ENCODE measurements at places on chromosomes 1 and 21.

GRCh38 chr1:187928288-187928687, 1099.5 kb downstream of the PLA2G4A start:
- peak; percentile 4 for DNase-seq

GRCh38 chr1:54302951-54303843, 103.0 kb downstream of the SSBP3 start:
- no peak for DNase-seq

GRCh38 chr21:25313829-25314228, 293.5 kb downstream of the MRPL39 start:
- DNase-seq = no peak

DNA sequence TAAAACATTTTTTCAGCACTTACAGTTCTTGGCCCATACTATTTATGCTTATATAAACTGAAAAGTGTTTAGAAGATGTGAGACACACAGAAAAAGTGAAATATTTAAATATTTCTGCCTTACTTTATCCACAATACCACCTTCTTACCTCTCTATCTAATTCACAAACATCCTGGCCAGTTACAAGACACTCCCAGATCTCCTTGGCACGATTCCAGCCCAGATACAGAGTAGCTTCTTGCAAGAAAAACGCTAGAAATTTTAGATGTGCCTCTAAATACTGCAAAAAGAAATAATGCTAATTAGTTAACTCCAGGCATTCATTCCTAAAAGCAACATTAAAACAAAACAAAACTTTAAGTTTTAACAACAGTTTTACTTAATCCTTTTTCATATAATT, 68.4 kb downstream of the USP24 start:
- no peak for DNase-seq

DNA sequence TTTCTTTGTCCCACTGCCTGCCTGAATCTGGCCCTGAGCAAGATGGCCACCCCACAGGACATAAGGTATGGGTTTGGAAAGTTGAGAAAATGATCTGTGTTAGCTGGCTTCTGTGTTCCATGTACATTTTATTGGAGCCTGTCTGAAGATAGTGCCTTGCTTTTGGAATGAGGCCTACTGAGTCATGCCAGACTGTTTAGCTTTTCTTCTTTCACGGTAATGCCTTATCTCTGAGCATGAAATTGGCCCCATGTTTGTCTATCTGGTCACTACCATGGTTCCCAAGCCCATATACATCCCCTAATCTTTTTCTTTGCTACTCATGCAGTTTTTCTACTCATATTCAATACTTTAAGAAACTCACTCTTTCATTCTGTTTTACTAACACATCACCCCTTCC, 85.1 kb upstream of the LMO4 start:
- no peak for DNase-seq

DNA sequence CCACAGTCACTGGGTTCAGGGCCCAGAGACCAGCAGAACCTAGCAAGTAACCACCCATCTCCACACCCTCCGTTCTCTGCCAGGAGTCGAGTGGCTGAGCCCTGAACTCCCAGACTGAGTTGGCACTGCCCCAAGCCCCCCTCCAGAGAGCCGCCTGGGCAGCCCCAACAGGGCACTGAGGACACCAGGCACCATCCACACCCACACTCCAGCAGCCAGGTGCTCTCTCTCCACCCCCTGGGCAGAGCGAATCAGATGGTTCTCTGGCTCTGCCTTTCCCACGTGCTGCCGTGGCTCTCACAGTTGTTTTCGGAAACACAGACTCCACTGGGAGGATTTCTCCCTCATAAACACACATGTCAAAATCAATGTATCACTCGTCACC, 13.6 kb downstream of the WDR4 start:
- DNase-seq = no peak

DNA sequence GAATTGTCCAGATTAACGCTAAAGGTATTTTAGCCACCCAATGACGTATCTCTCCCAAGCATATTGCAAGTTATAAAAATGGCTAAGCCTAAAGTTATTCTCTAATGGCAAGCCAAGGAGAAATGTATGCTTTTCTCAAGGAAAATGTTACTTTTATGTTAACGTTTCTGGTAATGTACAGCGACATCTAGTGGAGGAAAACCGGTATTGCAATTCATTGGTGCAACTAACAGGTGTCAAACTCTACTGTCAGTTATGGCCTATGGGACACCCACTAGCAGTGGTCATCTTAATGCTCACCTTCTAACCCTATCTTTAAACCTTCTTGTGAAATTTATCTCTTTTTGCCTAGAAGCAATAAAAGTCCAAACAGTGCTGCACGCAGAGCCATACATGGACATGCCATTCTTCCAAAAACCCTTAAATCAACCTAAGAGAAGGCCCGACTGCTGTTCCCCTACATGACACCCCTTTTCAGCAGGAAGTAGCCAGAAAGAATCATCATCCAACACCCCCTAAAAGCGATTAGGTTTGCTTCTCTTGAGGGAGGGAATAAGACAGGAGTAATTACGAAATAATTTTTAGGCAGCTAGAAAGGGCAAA, 68.7 kb upstream of the LRIF1 start:
- peak; percentile 38 for DNase-seq

DNA sequence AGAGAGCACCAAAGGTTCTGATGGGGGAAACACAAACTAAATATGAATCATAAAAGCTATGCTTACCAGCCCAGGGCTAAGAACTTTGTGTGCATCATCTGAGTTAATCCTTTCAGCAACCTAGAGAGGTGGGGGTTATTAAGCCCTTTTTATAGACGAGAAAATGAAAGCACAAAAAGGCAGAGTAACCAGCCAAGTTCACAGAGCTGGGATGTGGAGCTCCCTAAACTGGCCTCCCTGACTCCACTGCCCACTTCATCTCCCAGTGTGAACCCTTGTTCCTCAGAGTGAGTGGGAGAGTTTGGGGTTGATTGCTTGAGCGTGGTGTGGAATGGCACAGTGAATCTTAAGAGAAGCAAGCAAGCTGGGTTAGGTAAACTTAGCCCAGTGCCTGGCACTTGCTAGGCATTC, 10.8 kb upstream of the BCAR3 start:
- peak; percentile 76 for DNase-seq

DNA sequence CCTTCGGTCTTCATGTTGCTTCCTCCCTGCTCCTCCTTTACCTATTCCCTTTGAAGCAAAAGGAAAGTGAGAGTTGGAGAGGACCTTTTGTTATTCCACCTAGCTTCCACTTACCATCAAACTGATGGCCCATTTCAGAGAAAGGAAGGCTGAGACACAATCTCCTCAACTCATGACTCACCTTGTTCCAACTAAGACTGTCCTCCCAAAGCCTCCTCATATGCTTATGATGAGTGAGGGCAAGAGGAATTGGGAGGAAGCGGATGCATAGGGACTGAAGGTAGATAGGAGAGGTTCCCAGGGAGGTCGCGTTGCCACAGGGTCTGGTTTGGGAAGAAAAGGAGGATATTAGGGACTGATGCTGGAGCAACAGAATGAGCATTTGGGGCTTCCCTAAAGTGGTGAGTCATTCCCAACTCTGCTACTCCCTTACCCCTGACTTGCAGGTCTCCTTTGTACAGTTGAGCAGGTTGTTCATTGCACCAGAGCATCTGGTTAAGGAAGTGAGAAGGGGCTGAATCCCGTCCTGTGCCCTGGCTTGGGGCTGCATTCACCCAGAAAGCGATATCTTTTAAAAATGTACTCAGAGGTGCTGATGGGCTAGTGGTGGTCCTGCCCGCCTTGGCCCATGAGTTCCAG, 35.0 kb downstream of the LGR6 start:
- no peak for DNase-seq

DNA sequence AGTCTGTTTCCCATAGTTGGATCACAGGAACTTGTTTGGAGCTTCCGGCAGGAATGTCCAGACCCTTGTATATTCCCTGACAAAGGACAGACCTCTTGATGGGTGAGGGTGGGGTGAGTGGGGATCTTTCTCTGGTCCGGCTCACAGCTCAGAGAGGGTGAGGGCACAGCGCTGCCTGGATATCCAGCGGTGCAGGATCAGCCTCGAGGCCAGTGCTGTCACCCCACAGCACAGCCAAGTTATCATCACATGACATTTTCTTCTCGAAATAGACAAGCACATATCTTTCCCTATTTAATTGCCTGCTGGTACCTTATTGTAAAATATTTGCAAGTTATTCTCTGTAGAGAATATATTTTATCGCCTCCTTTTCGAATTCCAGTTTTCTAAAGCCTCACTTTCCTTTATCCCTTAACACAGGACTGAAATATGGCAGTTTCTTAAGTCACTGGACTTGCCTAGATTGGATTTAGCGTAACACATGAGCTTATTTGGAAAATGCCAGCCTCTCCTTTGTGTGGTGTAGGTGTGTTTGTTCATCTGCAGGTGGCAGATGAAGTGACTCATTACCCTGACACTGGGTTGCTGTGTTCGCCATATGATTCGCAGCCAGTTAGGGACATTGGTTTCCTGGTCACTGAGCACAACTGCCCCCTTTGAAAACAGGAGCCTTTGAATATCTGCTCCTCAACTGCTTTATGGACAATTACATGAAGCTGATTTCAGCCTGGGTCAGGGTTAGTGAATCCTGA, 21.4 kb downstream of the CLIC6 start:
- no peak for DNase-seq

DNA sequence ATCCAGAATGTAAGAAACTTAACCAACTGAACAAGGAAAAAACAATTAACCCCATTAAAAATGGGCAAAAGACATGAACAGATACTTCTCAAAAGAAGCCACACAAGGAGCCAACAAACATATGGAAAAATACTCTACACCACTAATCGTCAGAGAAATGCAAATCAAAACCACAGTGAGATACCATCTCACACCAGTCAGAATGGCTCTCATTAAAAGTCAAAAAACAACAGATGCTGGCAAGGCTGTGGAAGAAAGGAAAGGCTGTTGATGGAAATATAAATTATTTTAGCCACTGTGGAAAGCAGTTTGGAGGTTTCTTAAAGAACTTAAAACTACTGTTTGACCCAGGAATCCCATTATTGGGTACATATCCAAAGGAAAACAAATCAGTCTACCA, 51.2 kb downstream of the RGS4 start:
- DNase-seq = no peak

DNA sequence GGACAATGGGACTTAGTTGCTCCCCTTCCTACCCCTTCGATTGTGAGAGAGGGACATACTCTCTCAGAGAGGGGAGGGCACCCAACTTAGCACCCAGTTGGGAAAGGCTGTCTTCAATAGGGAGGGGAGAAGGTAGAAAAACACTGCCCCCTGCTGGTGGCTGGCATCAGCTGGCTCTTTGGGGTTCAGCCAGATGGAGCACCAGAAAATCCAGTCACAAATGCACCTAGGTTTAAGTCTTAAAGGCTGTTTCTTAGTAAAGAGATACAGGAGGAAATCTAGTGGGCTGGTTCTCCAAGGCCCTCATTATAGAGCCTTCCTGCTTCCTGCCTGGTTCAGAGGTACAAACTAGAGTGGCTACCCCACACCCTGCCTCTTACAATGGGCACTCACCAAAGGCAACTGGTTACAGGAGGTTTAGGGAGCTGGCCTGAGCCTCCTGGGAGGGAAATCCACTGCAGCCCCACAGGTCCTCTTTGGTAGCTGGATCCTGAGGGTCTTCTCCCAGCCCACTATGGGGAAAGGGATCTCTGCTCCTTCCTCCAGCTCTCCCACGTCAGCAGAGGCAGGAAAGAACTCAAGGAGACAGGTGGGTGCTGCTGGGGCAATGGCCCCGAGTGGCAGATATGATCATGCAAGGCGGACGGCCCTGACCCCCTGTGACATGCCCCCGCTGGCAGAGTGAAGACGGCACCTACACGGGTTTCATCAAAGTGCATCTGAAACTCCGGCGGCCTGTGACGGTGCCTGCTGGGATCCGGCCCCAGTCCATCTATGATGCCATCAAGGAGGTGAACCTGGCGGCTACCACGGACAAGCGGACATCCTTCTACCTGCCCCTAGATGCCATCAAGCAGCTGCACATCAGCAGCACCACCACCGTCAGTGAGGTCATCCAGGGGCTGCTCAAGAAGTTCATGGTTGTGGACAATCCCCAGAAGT, 28.3 kb downstream of the EIF2D start:
- DNase-seq = no peak

DNA sequence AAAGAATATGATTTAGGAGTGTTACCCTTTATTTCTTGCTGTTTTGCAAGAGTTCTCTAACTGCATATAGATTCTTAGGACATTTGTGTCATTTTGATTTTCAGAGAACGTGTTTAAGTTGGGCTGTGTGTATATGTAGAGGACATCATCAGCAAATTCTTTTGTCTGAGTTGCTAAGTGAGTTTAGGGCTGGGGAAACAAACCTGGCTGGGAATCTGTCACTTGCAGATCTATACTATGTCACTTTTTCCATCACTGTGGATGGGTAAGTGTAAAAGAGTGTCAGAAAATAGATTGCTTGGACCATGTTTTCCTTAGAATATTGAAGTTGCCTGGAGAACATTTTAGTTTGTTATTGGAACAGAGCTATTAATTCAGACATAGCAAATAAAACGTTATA, 349.1 kb upstream of the NEGR1 start:
- no peak for DNase-seq

GRCh38 chr1:60695716-60696171, 386.6 kb upstream of the NFIA start:
- no peak for DNase-seq

DNA sequence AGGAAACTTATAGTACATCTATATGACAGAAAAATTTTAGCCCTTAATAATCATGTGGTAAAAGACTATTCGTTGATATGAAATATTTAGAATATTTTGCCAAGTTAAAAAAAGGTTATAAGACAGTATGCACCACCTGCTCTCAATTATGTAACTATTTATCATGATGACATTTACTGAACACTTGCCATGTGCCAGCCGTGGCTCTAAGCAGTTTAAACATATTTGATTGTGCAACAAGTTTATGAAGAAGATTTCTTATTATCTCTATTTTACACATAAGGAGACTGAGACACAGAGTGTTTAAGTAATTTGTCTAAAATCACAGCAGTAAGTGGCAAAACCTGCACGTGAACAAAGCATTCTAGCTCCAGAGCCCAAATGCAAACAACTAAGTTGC, 199.3 kb upstream of the JUN start:
- DNase-seq = no peak

DNA sequence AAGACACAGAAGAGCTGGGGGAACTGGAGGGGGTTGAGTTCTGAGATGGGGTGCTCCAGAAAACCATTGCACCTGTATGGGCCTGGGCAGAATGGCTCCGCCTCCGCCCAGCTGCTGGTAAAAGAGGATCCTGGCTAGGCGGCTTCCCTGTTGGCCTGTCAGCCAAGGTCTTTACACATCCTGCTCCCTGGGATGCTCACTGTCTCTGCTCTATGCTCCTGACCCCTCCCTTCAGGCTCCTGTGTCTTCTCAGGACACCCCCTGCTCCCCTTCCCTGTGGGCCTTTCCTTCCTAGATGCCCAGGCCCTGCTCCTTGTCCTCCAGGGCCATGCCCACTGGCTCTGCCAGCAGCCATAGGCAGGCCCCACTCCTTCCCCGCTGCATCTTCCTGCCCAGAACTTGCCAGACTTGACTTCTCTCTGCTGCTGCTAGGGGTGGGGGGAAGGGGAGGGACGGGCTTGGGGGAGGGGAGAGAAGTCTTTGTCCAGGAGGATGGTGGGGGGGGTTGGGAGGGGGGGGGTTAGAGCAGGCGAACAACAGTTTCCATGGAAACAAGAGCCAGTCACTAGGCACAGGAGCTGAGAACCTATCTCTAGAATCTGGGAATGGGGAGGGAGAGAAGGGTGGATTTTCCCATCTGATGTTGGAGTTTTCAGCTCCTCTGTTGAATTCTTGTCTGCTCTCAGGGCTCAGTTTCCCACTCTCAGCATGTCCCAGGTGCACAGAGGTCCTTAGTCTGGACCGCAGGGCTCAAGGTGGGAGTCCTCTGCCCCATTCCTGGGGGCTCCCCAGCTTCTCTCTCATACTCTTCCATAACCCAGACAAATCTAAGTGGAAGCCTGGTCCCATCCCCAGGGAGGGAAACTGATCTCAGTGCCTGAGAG, 10.6 kb downstream of the CELSR2 start:
- DNase-seq = no peak
